ENCODE measurements at places on chromosomes 2 and 18.

- DNase-seq: no peak
Measured at GRCh38 chr2:197931661-197932312, 127.4 kb downstream of the PLCL1 start.

DNA sequence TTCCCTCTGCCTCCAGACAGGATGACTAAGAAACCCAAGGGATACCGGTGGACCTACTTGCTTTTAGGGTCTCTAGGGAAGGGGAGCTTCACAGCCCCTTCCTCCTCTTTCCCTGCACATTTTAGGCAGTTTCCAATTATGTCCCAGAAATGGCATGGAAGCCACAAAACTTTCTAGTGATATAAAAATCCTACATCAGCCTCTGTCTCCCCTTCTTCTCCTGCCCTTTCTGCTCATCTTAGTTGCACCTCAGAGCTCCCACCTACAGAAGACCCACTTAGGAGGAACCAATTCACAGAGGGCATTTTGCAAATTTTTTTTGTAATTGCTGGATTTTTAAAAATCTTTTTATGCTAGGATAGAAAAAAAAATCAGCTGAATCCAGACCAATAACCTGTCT lies 263.1 kb downstream of the TNS1 start:
- DNase-seq: no peak

DNA sequence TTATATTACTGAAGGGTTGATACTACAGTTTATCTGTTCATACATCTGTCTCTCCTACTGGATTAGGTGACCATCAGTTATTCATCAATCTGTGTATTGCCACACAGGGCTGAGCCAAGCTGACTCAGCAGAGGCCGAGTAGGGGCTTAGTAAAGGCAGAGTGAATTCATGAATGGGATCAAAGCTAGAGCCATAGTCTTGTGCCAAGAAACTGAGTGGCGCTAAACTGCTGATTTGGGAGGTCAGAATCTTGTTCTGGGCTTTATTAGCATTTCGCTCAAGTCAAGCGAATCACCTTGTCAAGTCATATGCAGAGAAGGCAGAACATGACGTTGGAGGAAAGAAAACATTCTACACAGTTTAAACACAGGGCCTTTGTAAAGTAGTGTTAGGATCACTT lies 34.1 kb downstream of the SOCS6 start:
- DNase-seq: no peak

DNA sequence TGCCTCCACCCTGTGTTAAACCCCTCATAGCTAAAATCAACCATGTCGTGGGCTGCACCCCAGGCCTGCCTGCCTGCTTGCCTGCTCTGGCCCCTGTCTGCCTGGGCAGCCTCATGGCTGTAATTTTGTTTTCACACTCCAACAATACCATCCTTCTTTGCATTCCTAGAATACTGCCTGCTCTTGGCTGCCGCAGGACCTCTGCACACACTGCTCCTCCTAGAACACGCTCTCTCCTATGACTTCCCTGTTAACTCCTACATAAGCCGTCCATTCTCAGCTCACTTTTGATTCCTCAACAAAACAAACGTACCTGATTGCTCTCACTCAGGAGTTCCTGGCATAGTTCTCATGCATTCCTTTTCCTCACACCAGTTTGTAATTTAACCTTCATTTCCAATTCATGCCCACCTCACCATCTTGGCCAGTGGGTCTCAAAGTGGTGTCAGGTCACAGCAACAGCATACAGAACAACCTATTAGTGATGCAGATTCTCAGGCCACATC lies 2.5 kb downstream of the UXS1 start:
- DNase-seq: no peak

GRCh38 chr18:23935804-23936203 lies 78.8 kb upstream of the TTC39C start:
- DNase-seq: no peak

All from T-helper 1 cell (primary cell).